ENCODE measurements at places on chromosomes 1 and 21. TPM values are rescaled to one million over a fixed set of nuclear protein-coding genes. Genes with fewer than 3 reads are reported as not detected.
A peak's percentile ranks its signal among the peaks of the same experiment; 100 is the strongest.

- no peak overlapping the region for H3K27ac ChIP-seq
- H3K4me3 ChIP-seq, result no peak overlapping the region
- H3K4me1 ChIP-seq, result peaks cover 10% of the 10 kb centered on the region
- no peak for DNase-seq
- peaks cover 9% of the 10 kb centered on the region for H3K36me3 ChIP-seq
These were observed 7.0 kb upstream of the ANGPTL1 start for GRCh38 chr1:178877896-178878295.

KRTAP12-2 gene
- total RNA-seq, result not detected

DNA sequence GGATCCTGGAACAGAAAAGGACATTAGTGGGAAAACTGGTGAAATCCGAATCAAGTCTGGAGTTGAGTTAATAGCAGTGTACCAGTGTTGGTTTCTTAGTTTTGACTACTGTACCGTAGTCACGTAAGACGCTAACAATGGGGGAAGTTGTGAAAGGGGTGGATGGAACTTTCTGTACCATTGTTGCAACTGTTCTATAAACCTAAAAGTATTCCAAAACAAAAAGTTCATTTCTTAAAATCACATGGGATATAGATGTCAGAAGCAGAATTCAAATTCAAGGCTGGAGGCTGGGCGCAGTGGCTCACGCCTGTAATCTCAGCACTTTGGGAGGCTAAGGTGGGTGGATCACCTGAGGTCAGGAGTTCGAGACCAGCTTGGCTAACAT lies 16.9 kb downstream of the ARHGEF19 start:
- H3K4me3 ChIP-seq, result no peak overlapping the region
- no peak for DNase-seq
- no peak overlapping the region for H3K27ac ChIP-seq
- no peaks in the 10 kb centered on the region for H3K27me3 ChIP-seq

GRCh38 chr21:33063375-33063883 lies 6.5 kb upstream of the OLIG1 start:
- no peaks in the 10 kb centered on the region for H3K4me1 ChIP-seq
- no peak for DNase-seq
- H3K4me3 ChIP-seq, result no peak overlapping the region
- H3K27ac ChIP-seq, result no peak overlapping the region

DNA sequence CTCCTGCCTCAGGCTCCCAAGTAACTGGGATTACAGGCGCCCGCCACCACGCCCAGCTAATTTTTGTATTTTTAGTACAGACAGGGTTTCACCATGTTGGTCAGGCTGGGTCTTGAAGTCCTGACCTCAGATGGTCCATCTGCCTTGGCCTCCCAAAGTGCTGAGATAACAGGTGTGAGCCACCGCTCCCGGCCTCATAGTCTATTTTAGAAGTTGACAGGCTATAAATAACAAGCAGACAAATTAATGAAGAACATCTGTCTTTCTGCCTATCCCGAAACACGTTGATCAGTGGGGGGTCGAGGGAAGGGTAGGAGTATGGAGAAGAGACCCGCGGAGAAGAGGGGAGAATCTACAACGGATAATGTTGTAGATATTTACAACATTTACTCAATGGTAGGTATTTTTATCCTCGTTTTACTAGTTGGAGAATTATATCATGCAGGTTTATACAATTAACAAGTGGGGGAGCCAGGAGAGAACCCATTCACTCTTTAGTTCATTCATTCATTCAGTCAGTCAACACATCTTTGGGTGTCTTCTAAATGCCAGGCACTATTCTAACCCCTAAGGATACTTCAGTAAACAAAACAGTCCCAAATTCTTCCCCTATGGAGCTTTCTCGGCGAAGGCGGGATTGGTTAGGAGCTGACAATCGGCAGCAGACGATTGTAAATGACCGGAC lies 497 bp upstream of the IFNAR2 start:
- H3K4me3 ChIP-seq, result peak overlapping the region; percentile 88
- H3K27ac ChIP-seq, result no peak overlapping the region
- peaks cover 24% of the 10 kb centered on the region for H3K27me3 ChIP-seq
- no peaks in the 10 kb centered on the region for H3K36me3 ChIP-seq

SH2D5 gene
- total RNA-seq, result 15.9 TPM

STXBP3 gene
- total RNA-seq, result 44.3 TPM

KCNJ9 gene
- total RNA-seq, result not detected

- H3K4me1 ChIP-seq, result peaks cover 23% of the 10 kb centered on the region
- no peak overlapping the region for H3K27ac ChIP-seq
- H3K27me3 ChIP-seq, result peaks cover 6% of the 10 kb centered on the region
- H3K4me3 ChIP-seq, result no peak overlapping the region
- no peak for DNase-seq
These were observed 3.6 kb upstream of the PLEKHG5 start for GRCh38 chr1:6495041-6495441.

GRCh38 chr1:240401731-240402130 lies 210.2 kb downstream of the GREM2 start:
- DNase-seq, result no peak
- no peak overlapping the region for H3K27ac ChIP-seq
- H3K4me3 ChIP-seq, result no peak overlapping the region
- H3K27me3 ChIP-seq, result peaks cover 24% of the 10 kb centered on the region

DNA sequence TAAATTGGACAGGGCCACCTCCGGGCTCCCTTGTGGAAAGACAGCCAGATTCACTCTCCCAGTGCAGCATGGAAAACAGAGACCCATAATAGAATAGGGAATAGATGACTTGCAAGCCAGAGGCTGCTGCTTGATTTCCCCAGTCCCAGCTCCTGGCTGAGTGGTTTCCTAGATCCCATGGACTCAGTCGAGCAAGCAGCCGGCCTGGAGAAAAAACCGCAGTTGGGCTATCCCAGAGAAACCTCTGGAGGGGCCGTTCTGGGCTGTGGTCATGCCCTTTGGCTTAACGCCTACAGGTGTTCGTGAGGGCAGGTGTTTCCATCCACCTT lies 61.7 kb downstream of the ELK4 start:
- H3K4me1 ChIP-seq, result no peaks in the 10 kb centered on the region
- H3K27me3 ChIP-seq, result peaks cover 51% of the 10 kb centered on the region
- DNase-seq, result no peak
- no peak overlapping the region for H3K27ac ChIP-seq

DNA sequence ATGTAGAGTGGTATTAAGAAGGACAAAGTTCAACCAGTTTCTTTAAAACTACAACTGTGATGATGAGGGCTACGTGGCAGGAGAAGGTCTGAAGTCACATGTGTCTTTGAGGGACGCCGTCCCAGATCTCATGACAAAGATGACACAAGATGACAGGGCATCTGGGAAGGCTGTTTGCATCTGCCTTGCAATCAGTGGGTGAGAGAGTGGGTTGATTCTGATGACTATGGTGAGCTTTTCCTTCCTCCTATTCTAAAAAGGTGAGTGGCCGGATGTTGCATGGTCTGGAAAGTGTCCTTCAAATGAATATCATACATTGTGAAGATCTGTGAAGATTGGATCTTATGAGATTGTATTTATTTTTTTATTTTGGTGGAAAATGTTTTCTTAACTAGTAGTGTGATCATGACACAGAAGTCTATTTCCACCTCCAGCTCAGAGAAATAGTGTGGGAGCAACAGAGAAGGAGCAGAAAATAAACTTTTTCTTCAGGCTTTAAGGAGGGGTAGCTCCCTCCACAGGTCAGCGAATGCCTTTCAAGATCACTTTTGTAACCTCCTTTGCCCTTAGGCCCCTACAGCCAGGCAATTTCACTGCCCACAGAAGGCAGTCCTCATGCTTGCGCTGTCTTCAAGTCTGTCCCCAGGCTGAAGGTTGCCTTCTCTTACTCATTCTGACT lies 76.0 kb upstream of the ATF3 start:
- H3K4me3 ChIP-seq, result no peak overlapping the region
- DNase-seq, result no peak
- peaks cover 28% of the 10 kb centered on the region for H3K27me3 ChIP-seq
- H3K4me1 ChIP-seq, result peaks cover 10% of the 10 kb centered on the region

- H3K36me3 ChIP-seq, result peaks cover 24% of the 10 kb centered on the region
- H3K4me3 ChIP-seq, result peak overlapping the region; percentile 95
- peaks cover 50% of the 10 kb centered on the region for H3K4me1 ChIP-seq
- DNase-seq, result peak; percentile 38
- H3K27ac ChIP-seq, result peak overlapping the region; percentile 83
These were observed 2.9 kb downstream of the LMO4 start for GRCh38 chr1:87331365-87332241.

Measured in HFFc6 (cell line).